Hematopoietic multipotent progenitor cell treated with erythropoietin and hydrocortisone succinate and interleukin-3 and kit ligand, for 15 days (in vitro differentiated cells): ENCODE measurements at places on chromosomes 7 and 10.

GRCh38 chr7:24922099-24922773 is 57.7 kb downstream of the OSBPL3 start:
- no peak for DNase-seq

GRCh38 chr10:69479240-69480067 is 28.2 kb downstream of the TSPAN15 start:
- DNase-seq = no peak

GRCh38 chr7:107854989-107855388 is 36.0 kb upstream of the DLD start:
- no peak for DNase-seq

DNA sequence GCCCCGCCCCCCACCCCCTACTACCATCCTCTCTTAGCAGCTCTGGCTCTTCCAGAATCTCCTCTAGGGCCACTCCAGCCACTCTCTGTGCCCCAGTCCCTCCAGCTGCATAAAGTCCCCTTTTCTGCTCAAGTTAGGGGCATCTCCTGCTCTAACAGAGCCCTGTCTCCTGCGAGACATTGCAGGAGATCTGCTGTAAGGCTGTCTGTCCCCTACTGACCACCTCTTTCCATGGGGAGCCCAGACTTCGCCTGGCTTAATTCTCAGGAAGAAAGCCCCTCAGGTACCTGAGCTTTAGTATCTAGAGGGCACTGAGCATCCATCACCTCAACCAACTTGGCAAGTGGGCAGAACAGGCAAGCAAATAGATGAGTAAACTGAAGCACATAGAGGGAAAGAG is 200.7 kb upstream of the ZMIZ1 start:
- no peak for DNase-seq

DNA sequence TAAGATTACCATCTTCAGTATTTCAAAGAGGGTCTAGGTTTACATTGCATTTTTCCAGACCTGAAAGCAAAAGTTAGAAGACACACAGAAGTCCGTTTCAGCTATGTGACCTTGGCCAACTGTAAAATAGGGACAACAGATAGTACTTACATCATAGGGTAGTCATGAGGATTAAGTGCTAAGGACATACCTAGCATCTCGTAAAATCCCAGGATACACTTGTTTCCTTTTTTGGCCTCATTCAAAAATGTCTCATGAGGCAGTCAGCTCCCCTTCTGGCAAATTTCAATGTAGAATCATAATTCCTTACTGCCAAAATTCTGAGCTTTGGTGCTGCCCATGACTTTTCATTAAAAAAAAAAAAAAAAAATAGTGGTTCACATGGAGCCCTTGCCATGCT is 6.4 kb upstream of the DUSP5 start:
- no peak for DNase-seq

DNA sequence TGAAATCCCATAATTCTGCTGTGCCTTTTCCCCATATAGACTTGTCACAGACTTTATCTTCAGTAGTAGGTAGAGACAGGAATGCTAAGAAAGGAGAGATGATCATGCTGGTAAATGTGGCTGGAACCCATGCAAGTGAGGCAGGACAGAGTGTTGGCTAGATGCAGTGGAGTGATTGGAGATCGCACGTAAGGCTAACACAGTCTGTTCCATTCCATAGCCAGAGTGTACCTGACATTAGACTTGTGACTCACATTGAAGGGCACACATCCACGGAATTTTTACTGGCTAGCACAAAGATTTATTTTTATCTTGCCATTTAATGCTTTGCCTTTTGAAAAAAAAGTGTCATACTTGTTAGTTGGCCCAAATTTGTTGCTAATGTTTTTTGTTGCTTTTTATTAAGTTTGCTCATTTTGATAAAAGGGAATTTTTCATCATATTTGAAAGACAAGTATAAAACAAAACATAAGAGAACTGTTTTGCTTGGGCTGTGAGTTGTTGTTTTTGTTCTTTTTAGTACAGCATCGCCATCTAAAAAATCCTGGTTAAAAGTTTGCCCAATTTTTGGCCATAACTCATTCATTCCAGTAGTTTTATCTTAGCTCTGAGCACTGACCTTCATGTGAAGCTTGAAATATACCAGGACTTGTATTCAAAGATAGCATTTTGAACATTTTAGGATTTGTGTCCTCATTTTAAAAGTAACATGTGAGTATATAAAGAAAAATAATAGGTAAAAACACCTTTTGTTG is 81.0 kb downstream of the CPED1 start:
- no peak for DNase-seq

DNA sequence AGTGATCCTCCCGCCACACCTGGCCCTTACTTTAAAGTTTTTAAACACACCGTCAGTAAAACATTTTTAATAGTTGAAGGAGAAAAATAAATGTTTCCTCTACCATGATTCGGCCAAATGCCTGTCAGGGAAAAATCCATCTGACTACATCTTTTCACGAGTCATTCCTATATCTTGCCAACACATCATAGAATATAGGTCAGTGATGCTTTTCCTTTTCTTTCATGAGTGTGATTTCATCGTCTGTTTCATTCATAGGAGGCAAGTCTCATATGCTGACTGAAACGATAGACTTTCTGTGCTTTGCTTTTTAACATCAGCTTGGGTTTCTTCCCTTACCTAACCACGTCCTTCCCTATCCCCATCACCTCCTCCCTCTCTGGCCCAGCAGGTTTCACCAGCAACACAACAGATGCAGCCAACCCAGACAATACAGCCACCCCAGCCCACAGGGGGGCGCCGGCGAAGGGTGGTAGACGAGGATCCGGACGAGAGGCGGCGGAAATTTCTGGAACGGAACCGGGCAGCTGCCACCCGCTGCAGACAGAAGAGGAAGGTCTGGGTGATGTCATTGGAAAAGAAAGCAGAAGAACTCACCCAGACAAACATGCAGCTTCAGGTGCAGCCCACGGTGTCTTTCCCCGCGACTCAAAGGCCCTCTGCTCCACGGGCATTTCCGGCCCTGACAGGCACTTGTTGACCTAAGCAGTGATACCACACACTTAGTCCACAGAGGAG is 149.2 kb downstream of the TRIL start:
- DNase-seq = no peak

GRCh38 chr7:30933124-30933974 is 21.7 kb downstream of the AQP1 start:
- no peak for DNase-seq
